NCI-H1694 treated with DMSO at 0.1 percent for 48 hours (cell line): ENCODE measurements at places on chromosomes 5 and 9.
A peak's percentile ranks its signal among the peaks of the same experiment; 100 is the strongest.

DNA sequence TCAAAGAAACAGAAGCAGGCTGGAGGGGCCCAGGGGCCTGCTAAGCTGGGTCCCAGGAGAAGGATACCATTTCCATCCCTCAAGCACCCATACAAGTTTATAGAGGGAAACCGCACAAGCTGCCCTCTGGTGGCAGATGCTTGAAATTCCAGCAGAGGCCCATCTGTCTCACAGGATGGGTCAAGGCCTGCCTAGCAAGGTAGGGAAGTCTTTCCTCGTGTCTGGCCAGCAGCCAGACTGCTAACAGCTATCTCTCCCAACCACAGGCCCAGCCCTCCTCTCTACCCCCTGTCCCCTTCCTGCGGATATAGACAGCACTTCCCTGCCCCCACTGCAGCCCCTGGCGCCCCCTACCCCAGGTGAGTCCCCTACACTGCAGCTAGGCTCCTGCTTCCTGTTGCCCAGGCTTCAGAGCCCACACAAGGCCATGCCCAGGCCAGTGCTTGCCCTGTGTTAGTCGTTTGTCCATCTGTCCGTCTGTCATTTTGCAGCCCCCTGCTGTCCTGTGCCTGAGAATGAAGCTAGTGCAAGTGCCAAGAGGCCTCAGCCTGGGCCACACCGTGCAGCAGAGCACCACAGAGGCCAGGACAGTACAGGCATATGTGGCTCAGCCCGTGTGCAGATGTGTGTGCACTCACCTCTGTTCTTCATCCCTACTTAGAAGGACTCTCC, 26.2 kb downstream of the TCF7 start:
- DNase-seq, result peak; percentile 64

GRCh38 chr9:21413624-21414023, 4.7 kb downstream of the IFNA8 start:
- no peak for DNase-seq

DNA sequence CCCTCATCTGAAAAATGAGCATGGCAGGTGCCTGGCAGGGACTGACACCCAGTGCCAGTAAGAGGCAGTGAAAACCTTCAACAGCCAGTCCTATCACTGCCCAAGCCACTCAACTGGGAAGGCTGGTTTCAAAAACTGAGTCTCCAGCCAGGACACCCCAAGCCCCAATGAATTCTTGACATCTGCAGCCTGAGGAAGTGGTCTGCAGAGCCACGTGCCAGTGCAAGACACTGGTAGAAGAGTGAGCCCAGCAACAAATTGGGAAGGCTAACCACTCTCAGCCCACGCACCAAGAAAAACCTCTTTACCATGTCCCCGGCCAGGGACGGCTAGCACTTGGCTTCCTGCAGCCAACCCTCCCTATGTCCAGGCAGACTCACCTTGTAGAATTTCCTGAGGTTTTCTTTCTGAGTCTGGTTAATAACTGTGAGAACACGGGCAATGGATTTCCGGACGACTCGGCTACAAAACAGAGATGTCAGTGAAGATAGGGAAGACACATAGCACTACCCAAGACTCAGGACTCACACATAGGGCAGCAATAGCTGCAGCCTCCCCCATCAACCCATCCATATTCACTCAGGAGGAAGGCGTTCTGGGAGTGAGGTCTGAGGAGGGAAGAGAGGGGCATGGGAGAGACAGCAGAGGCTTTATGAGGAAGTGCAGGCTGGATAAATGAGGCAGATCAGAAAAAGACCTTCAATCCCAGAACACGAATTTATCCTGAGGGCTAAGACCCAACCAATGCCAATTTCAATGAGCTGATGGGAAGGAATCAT, 1.8 kb downstream of the RPL35 start:
- no peak for DNase-seq

- peak; percentile 28 for DNase-seq
Measured at GRCh38 chr9:95167998-95168397, 149.5 kb downstream of the FANCC start.

GRCh38 chr9:114770991-114771390, 34.8 kb downstream of the TNFSF15 start:
- no peak for DNase-seq

DNA sequence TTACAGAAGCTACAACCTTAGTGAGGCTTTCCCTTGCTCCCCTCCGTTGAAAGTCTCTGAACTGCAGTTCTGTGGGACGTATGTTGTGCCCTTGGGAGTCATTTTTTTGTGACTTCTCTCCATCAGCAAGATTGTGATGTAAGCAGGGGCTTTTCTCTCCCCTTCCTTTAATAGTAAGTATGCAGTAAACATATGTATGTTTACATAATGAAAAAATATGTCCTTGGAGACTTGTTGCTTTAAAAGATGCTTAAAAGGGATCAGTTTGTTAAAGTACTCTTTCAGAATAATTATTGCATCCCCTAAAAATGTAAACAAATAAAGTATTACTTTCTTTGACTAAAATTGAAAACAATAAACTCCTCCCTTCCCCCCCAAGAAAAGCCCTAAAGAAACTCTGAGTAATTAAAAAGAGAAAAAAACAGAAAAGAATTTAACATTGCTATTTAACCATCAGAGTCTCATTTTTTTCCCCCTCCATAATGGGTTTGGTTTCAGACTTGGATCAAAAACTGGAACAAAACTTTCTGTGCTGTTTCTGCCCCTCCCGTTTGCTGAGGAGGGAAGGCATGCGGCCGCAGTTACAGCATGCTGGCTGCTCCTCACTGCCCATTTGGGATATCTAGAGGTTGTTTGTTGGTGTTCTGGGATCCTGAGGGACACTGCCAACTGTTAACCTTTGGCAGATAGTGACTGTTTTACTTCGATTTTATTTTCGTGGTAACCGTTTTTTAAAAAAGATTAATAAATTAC, 40.2 kb downstream of the TRIO start:
- no peak for DNase-seq

DNA sequence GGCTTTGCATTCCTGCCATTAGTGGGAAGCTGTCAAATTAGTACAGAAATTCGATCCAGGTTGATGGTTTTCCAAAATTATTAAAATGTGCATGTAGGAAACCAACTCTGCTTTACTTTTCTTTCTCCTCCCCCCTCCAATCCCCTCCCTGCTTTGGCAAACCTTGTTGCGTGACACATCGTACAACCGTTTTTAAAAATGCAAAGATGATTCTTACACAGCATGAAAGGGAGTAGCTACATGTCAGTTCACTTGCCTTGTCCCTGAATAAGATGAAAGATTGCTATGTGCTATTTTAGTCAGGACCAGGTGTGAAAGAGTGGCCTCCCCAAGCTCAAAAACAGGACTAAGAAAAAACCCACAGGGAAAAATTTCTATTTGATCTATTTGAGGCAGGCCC, 11.7 kb downstream of the SNCAIP start:
- no peak for DNase-seq

- no peak for DNase-seq
Measured at GRCh38 chr9:95342571-95342970, 25.1 kb upstream of the FANCC start.

DNA sequence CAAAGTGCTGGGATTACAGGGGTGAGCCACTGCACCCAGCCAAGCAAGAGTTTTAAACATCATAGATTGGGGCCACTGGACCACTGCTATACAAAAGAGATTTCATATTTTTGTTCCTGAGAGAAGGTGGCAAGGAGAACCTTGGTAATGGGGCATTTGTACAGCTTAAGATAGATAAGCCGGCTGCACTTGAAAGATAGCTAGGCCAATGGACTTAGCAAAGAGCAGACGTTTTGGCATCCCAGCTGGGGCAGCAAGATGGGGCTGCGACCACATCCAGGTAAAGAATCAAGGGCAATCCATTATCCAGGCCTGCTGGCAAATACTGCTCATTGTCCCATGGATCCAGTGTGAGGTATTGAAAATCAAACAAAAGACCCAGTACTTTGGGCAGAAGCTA, 3.9 kb upstream of the ISCA1 start:
- DNase-seq, result no peak

DNA sequence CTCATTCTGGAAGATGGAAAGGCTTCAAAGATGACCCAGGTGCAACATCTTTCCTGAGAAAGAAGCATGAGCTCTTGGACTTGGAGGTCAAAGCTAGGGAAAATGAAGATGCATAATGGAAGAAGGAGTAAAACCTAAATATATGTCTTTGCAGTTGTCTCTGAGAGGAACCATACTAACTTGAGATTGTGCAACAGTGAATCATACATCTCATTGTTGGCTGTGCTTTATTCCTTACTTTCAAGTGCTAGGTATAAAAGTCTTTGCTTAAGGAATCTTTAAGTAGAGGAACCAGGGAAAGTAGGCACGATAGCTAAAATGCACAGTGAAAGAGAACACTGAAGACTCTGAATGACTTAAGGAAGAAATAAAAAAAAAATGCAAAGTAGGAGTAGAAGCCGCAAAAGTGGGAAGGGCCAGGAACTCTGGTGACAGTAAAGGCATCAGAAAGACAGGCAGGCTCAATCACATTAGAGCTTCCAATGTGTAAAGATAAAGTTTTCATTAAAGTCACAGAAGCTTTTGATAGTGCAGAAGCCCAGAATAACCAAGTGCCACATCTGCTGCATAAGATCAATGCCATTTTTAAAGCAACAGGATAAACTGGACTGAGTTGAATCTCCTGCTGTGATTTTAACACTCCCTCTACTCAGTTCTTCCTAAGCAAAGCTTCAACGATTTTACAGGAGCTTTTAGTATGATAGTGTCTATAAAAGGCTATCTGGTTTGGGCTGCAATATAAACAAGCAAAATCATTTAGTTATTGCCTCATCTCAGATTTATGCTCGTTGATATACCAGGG, 432.3 kb upstream of the EDIL3 start:
- DNase-seq, result no peak

- DNase-seq, result no peak
Measured at GRCh38 chr9:24436761-24437160, 108.9 kb downstream of the IZUMO3 start.
